ENCODE measurements at places on chromosomes 6 and 20.

DNA sequence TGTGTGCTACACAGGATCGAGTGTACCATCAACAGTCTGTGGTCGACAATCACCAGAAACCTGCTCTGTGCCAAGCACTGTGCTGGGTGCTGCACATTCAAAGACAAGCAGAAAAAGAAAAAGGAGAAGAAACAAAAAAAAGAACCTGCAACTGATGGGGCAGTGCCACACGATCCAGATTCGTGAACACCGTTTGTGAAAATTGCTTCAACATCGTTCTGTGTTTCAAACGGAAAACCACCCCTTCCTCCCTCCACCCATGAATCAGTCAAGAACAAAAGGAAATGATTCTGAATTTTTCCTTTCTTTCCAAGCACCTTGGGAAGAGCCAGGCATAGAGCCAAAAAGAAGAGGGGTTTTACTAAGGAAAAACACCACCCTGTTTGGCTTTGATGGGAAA, 129.2 kb upstream of the ARID1B start:
- no peak for DNase-seq

DNA sequence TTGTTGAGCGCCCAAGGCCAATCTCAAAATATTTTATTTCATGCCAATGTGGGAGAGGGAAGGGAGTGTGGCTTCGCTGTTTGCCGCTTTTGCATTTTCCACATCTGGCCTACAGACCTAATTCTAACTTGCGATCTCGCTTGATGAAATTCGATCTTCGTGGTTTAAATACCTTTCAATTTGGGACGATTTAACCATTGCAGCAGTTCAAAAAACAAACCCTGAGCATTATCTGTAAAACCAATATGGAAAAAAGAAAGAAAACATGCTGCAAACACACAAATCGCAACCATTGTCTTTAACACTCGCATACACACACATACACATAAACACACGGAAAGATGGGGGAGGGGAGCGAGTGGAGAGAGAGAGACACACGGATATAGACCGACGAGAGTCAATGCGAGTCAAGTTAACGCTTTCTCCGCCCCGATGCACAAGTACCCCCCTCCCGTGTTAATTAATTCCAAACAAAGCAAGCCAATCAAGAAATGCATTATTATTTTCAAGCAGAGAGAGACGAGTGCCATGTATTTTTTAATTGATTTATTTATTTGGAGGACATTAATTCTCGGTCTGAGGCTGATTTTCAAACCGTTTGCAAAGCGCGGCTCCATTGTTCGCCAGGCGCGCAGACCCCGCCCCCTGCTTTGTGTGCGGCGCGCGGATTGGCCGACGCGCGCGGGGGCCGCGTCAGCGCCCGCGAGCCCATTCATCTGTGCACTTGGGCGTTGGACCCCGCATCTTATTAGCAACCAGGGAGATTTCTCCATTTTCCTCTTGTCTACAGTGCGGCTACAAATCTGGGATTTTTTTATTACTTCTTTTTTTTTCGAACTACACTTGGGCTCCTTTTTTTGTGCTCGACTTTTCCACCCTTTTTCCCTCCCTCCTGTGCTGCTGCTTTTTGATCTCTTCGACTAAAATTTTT, at the start of gene MARCKS:
MARCKS (plus strand) TSS at position 721 of the 931 bp plus-strand sequence. CDS start 401 bp downstream, outside the sequence.
- no peak for DNase-seq

- DNase-seq, result no peak
These were observed 101.5 kb upstream of the SLC24A3 start for GRCh38 chr20:19110881-19111460.

GRCh38 chr6:14254505-14254904, 136.9 kb downstream of the CD83 start:
- no peak for DNase-seq

GRCh38 chr20:32338665-32339064, 19.5 kb upstream of the ASXL1 start:
- no peak for DNase-seq

DNA sequence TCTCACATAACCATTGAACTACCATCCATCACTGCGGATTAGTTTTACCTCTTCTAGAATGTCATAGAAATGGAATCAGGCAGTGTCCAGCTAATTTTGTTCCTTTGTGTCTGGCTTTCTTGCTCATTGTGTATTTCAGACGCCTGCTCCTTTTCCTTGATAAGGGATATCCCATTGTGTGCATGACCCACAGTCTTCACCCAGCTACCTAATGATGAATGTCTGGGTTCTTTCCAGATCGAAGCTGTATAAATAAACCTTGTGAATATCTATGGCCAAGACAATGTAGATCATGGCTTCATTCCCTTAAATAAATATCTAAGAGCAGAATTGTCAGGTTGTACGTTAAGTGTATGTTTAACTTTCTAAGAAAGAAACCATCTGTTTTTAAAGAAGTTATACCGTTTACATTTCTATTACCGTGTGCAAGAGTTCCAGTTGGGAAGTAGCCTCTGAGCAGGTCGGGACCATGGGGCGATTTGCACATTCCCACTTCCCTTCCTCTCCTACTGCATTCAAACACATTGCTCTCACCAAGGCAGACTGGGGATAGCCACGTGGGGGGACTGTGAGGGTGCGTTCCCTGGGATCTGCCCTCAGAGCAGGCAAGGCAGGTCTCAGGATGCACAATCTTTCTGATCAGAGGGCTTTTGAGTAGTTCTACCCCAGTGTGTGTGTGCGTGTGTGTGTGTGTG, 13.1 kb downstream of the CD93 start:
- DNase-seq, result no peak

DNA sequence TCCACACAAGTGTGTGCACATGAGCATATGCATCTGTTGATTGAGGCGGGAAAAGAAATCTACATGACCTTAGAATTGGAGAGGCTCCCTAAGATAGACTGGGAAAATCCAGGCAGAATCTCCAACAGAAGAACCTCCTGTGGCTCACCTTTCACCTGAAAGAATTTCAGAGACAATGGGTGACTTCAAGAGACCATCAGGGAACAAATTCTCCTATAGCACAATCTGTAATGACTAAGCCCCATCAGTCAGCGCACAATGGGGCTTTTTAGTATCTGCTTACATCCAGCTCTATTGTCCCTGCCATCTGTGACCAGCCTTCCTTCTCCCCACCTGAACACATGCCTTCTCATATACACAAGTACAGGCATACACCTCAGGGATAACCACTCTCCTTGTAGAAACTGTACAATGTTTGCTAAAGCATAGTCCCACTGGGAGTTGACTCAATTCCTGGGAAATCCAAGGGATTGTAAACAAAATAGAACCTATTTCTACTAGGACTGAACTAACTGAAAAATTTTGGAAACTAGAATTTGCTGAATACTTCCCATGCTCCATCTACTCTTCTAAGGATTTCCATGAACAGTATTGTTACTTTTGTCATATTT, 150.8 kb upstream of the STXBP5 start:
- DNase-seq, result no peak

DNA sequence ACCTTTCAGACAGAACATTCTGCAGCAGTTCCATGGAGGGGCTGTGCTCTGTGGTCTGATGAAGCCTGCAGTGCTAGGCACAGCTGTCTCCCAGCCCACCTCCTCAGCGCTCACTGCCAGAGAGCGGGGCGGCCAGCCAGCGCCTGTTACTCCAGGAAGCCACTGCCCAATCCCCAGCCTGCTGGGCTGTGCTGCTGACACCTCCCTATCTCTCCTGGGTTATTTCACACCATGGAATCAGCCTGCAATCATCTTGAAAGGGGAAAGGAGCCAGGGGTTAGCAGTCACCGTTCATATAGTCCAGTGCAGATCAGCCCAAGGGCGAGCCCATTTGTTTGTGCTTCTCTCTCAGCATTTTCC, 46.3 kb upstream of the NHSL1 start:
- DNase-seq, result no peak

GRCh38 chr6:1960486-1961142, 284.8 kb downstream of the GMDS start:
- no peak for DNase-seq

DNA sequence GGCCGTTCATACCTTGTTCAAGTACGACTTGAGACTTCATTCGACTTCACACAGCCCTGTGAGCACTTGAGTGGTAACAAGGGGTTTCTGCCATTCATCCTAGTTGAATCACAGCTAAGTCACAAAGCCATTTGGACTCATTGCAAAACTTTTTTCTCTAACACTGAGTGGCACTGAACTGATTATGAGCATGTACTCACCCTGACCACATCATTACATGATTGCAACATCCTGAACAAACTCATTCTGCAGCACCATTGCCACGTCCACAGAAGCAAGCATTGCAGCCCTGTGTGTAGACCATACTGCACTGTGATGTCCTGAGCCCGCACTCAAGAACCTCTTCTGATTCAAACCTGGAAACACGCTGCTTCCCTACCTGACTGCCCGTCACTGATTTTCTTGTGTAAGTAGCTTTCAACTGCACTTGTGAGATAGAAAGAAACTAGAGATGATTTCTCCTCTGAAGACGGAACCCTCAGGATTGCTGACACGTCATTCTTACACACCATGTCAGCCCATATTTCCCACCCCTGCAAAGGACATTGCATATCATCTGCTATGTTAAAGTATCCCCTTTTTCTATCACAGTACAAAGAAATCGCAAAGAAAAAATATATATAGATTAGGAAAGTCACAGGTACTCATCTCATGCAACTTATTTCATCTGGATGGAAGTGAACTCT, 81.6 kb downstream of the C6orf118 start:
- DNase-seq, result no peak

- no peak for DNase-seq
These were observed 4.6 kb upstream of the MDGA1 start for GRCh38 chr6:37702314-37702713.

- DNase-seq, result no peak
These were observed 674.9 kb downstream of the HDGFL1 start for GRCh38 chr6:23244300-23244699.

- no peak for DNase-seq
These were observed 53.3 kb downstream of the TNFRSF21 start for GRCh38 chr6:47256361-47256760.

GRCh38 chr6:46704562-46704961, 16.9 kb downstream of the TDRD6 start:
- no peak for DNase-seq

DNA sequence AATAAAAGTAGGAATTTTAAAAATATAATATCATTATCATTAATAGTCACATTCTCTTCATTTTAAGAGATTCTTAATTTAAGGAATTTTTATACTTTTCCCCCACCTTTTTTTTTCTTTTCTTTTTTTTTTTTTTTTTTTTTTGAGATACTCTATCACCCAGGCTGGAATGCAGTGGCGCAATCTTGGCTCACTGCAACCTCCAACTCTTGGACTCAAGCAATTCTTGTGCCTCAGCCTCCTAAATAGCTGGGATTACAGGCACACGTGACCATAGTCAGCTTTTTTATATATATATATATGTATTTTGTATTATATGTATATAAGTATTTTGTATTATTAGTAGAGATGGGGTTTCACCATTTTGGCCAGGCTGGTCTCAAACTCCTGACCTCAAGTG, 457.7 kb downstream of the CDKAL1 start:
- DNase-seq, result no peak

Measured in CD4-positive, alpha-beta T cell treated with Interleukin-15 for 4 hours (primary cell).